ENCODE measurements at places on chromosomes 7 and 10.

- no peak for DNase-seq
Observed at GRCh38 chr10:128570319-128570995, 444.2 kb upstream of the MKI67 start.

GRCh38 chr7:139784648-139785047, 6.8 kb upstream of the HIPK2 start:
- no peak for DNase-seq

DNA sequence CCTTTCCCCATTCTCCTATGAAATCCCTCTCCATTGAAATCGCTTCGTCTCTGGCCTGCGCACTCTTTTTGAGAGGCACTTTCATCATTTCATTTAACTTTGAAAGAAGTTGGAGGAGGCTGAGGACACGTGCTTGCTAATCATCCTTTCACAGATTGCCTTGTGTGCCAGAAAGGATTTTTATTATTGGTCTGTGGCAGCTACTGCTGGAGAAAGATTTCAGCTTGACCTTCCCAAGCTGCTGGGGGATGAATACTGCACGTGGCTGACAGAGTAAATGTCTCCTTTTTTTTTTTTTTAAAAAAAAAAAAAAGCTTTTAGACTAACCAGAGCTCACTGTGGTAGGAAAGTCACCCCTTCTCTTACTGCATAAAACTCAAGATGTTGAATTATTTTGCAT, 44.2 kb upstream of the KCNIP2 start:
- DNase-seq, result no peak

DNA sequence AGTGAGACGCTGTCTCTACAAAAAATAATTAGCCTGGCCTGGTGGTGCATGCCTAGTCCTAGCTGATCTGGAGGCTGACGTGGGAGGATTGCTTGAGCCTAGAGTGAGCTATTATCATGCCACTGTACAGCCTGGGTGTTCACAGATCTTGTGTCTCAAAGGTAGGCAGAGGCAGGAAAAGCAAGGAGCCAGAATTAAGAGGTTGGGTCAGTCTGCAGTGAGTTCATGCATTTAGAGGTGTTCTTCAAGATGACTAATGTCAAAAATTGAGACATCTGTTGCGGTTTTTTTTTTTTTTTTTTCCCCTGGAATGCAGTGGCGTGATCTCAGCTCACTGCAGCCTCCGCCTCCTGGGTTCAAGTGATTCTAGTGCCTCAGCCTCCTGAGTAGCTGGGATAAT, 5.4 kb downstream of the PPIA start:
- no peak for DNase-seq

GRCh38 chr10:13399236-13399635, 51.1 kb upstream of the SEPHS1 start:
- DNase-seq, result no peak

DNA sequence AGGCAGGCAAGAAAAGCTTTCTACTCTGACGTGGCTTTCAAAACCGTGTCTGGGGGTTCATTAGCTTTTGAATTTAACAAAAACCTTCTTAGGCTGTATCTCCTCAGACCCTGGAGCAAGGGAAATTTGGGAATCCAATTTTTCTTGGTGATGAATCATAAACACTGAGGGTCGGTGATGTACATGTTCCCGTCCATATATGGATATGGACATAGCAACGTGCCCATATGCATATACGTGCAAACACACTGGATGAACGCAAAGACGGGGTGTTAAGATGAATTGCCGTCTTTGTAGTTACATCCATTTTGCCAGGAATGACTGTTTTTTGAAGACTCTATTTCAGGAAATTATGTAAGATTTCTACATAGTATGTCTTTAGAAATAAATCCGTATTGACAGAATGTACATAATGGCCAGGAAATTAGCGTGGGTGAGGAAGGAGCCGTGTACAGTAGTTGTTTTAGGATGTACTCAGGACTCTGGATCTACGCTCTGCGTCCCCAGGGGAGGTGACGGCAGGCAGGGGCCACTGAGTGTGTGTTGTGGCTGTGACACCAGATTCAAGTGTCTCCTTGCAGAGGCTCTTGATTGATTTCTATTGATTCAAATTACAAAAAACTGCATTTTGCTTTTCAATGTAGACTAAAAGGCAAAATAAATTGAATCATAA, 238.2 kb downstream of the DNAJB6 start:
- no peak for DNase-seq

DNA sequence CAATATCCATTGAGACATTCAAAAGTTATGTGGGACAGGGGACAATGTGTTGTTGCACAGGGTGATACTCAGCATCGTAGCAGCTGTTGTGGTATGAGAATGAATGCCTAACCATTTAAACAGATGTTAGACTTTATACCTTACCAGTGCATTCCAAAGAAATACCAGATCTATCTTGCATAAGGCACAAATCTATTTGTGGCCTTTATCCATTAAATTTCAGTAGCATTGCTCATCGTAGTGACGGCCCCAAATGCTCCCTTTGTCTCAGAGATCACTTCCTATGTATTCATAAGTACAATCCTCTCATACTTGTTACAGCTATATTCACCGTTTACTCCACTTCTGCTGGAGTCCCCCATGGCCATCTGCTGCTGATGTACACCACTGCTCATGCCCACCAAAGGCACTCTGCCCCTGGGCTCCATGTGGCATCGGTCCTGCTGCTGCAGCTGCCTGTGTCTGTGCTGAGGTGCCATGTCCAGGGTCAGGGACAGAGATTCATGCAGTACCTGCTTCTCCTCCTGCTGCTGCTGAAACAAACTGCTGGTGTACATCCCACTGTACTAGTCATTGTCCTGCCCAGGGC, 96.3 kb downstream of the CPED1 start:
- DNase-seq, result no peak
